ENCODE measurements at places on chromosomes 3 and 15. TPM values are rescaled to one million over a fixed set of nuclear protein-coding genes. Genes with fewer than 3 reads are reported as not detected.

Gene ARPP21
- total RNA-seq, result not detected

Gene GATM
- total RNA-seq, result 21.3 TPM

Gene CRYGS
- 1.1 TPM for total RNA-seq

DNA sequence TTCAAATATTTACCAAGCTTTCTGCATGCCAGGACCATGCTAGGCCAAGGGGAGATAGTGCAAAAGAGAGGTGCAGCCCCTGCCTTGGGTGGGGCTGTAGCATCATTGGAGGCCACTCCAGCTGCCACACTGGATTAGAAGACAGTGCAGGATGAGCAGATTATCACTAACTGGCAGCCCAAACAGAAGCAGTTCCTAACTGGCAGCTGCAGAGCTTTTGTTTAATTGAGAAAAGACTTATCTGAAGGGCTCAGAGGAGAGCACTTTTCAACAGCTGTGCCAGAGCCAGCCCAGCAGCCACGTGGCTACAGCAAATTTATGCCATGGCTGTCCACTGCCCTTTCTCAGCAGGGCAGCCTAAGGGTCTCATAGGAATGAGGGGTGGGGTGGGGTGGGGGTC, 13.5 kb upstream of the ACSBG1 start:
- no peak overlapping the region for H3K4me3 ChIP-seq
- H3K36me3 ChIP-seq, result no peaks in the 10 kb centered on the region
- no peak for DNase-seq
- H3K4me1 ChIP-seq, result peaks cover 5% of the 10 kb centered on the region
- no peaks in the 10 kb centered on the region for H3K27me3 ChIP-seq

Gene SCAMP5
- total RNA-seq, result 24.9 TPM

GRCh38 chr3:54225841-54226528, 103.6 kb downstream of the CACNA2D3 start:
- no peaks in the 10 kb centered on the region for H3K27me3 ChIP-seq
- no peak for DNase-seq
- no peaks in the 10 kb centered on the region for H3K36me3 ChIP-seq

DNA sequence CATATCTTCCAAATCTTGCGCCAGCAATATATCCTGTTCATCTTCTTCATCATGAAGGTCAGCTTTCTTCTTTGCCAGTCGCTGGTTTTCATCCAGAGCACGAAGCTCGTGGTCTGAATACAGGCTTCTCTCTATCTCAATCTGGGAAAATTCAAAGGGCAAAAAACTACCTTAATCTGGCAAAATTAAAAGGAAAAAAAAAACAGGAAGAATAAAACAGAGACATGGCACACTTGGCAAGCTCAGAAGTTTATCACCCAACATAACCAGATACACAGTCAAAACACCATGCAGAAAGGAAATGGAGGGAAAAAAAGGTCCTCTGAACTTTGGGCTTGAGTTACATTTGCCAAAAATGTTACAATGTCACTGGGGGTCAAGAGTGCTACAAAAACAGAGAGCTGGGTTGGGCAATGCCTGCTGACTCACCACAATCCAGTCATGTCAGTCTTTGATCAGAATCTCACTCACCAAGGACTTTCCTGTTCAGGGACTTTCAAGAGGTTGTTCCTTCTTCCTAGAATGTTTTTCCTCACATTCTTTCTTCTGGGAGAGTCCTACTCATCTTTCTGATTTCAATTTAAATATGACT, 1.5 kb downstream of the MRPL46 start:
- no peaks in the 10 kb centered on the region for H3K27me3 ChIP-seq
- peaks cover 10% of the 10 kb centered on the region for H3K4me1 ChIP-seq
- no peak for DNase-seq
- no peaks in the 10 kb centered on the region for H3K36me3 ChIP-seq
- H3K4me3 ChIP-seq, result peak overlapping the region; percentile 91
- no peak overlapping the region for H3K27ac ChIP-seq

GRCh38 chr15:100653608-100654007, 51.2 kb downstream of the ASB7 start:
- H3K4me1 ChIP-seq, result no peaks in the 10 kb centered on the region
- H3K27me3 ChIP-seq, result no peaks in the 10 kb centered on the region
- no peak for DNase-seq

Gene ACVR2B
- 89.5 TPM for total RNA-seq
